ENCODE measurements at places on chromosomes 6 and 20.

DNA sequence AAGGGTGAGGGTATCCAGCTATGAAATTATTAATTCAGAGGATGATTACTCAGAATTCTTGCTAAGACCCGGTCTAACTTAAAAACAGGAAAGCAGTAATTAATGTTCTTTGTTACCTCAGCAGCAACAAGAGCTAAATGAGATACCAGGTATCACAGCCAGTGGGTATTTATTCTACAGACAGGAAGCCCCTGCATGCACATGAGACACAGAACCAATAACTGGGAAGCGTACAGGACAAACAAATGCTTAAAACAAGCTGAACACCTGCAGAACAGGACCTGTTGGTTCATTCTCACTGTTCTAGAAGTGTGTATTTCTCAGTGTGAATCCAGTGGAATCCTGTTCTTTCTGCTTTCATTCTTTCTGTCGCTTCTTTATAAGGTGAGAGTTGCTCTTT is 30.9 kb downstream of the SCML4 start:
- DNase-seq: no peak

DNA sequence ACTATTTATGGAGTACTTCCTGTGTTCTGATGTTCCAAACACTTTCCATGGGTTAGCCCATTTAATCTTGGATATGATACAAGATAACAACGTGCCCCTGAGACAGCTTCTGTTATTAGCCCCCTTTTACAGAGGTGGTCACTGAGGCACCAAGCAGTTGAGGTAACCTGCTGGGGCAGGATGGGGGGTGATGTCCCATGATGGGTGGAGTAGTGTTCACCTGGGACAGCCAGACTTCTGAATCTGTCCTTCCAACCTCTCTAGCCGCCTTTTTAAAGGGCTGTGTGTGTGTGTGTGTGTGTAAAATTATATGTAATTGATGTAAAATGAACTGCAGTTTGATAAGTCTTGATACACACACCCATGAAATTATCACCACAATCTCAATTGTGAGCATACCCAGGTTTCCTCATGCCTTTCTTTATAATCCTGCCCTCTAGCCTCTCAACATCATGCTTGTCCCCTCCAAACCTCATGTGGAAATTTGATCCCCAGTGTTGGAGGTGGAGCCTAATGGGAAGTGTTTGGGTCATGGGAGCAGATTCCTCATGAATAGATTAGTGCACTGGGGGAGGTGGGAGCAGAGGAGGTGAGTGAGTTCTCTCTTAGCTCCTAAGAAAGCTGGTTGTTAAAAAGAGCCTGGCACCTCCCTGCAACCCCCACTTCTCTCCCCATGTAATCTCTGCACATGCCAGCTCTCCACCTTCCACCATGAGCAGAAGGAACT is 39.2 kb downstream of the PLAGL2 start:
- DNase-seq: no peak

GRCh38 chr6:394641-395289 is 3.2 kb downstream of the IRF4 start:
- no peak for DNase-seq

DNA sequence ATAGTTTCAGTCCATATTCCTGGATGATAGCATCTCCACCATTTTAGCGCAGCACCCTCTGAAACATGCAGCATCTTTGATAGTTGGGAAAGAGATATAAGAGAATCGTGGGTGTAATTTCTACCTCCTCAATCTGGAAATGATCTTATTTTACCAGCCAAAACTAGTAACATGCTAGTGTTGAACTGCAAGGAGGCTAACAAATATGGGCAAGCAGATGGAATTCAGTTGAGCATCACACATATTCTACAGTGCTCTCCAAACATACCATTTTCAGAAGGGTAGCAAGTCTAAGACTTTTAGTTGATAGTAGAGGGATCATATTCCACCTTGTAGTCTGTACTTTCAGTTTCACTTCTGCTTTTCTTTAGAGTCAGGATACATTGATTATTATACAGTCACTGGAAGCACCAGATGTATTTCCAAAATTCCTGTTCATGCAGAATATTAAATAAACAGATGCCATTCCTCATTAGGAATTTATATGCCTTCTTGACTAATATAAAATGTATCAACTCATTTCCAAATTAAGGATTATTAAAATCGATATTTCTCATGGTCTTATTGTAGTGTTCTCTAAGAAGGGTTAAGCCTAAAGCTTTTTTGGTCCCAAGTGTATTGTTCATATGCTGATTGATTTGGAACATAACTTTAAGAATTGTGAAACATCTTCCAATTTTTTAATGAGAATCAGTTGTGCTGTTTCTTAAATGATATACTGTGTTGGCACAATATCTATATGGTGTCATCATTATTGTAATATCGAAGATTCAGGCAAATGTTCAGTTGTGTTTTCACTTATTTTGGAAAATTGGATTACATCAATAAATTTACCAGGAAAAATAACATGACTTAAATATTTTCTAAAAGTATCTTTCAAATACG is 362.0 kb downstream of the CENPW start:
- DNase-seq: no peak

DNA sequence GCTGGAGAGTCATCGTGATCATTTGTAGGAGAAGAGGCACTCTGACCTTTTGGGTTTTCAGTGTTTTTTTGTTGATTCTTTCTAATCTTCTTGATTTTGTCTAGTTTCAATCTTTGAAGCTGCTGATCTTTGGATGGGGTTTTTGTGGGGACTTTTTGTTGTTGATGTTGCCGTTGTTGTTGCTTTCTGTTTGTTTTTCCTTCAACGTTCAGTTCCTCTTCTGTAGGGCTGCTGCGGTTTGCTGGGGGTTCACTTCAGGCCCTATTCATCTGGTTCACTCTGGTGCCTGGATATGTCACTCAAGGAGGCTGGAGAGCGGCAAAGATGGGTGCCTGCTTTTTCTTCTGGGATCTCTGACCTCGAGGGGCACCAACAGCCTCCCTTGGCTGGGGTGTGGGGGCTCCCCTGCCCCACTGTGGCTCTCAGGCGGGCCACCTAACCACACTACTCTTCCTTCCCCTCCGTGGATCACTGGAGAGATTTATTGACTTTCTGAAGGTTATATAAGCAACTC is 21.5 kb upstream of the TMEM244 start:
- DNase-seq: no peak

GRCh38 chr20:12207875-12208274 is 290.2 kb downstream of the BTBD3 start:
- no peak for DNase-seq

- no peak for DNase-seq
These were observed 55.3 kb downstream of the EFCAB8 start for GRCh38 chr20:32914031-32914430.

GRCh38 chr6:170095273-170095981 is 195.5 kb downstream of the DLL1 start:
- no peak for DNase-seq

DNA sequence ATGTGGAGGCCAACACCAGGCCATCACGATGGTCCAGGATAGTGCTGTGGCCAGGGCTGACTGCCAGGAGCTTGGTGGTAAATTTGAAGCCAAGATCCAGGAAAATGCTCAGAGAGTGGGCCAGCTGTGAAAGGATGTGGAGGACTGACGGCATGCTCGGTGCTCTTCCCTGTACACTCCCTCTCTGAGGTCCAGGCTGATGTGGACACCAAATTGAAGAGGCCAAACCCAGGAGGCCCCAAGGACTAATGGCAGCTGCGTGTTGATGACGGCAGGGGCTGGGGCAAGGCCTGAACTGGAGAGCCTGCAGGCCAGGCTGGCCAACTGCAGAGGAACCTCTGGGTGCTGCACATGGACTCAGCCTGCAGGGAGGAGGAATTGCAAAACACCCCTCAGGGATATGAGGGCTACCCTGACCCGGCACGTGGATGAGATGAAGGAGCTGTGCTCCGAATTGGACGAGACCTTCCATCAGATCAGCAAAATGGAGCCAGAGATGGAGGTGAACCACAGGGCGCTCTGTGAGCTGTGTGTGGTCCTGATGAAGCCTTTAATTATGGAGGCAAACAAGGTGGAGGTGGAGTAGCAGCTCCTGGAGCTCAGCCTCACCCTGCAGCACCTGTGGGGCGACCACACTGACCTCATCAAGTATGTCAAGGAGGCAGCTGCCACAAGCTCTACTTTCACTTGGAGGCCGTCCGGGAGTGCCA is 6.9 kb upstream of the RAET1E start:
- DNase-seq: no peak

GRCh38 chr6:53766930-53767329 is 27.9 kb upstream of the LRRC1 start:
- DNase-seq: no peak

DNA sequence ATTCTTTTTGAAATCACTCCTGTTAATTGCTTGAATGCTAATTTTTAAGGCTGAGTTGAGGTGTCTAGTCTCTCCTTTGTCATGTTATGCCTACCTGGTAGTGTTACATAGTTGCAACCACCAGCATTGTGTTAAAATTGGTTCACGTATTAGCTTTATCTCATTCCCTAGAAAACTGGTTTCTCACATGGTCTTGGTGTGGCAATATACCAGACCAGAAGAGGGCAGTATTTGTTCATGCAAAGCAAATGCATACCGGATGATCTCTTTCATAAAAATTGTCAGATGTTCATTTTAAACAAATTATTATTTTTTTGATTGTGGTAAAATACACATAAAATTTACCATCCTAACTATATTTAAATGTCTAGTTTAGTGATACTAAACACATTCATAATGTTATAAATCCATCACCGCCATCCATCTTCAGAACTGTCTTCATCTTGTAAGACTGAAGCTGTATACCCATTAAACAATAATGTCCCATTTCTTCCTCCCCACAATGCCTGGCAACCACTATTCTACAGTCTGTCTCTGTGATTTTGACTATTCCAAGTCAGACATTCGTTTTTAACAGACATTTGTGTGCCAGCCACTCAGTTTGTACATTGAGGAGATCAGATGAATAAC is 92.8 kb downstream of the ATRN start:
- DNase-seq: no peak

DNA sequence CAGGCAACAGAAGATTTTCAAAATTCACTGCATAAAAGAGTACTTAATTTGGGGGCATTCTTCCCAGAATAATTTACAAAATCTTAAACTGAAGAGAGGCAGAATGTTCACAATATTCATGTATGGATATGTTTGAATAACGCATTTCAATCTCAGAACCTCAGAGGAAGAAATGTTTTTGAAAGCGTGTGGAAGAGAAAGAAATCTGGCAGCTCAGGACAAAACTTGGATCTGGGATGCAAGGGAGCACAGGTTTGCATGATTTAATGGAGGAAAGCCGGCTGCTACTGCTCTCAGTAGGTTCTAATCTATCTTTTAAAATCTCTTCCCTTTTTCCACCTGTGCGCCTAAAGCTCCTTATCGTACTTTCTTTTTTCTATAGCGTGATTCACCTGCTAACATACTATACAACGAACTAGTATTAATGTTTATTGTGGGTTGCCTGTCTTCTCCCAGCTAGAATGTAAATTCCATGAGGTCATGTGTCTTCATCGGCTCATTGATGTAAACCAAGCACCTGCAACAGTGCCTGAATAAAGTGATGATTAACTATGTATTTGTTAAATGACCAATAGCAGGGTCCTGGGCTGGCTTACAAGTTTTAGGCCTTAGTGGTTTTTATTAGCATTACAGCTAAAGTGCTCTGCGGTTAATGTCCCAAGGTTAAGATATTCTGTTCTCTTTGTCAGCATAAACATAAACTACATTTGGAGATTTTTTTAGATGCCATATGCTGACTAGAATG is 15.3 kb downstream of the PRL start:
- no peak for DNase-seq

DNA sequence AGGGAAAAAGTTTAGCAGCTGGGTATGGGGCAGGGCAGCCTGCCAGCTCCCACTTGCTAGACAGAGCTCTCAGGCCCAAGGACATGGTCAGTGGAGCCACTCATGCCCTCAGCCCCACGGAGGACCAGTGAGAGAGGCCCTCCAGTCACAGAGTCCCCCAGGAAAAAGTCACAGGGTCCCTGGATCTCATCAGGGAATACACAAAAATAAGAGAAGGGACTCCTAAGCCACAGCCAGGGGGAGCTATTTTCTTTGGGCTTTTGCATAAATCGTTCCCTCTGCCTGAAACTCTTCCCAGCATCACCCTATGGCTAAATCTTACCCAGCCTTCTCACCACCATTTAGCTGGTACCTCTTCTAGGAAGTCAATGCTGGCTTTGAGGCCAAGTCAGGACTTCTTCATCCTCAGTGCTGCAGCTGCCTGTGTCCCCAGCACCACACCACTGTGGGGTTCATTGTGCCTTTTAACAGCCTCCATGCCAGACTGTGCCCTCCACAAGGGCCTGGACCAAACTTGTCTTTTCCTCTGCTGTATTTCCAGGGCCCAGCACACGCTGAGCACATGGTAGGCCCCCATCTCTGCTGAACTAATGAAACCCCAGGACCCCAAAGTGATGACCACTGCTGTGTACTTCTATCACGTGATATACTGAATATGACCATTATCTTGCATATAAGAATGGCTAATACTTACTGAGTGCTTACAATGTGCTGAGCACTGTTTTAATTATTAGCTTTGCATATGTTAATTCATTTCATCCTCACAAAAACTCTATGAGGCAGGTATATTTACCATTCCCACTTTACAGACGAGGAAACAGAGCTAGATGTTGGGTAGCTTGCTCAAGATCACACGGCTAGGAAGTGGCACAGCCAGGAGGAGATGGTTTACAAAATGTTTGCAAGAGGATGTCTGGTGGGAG is 2.0 kb downstream of the ZNF335 start:
- DNase-seq: no peak

- DNase-seq: no peak
These were observed 271.7 kb upstream of the CHD6 start for GRCh38 chr20:41889844-41890224.

- DNase-seq: no peak
These were observed 68.3 kb upstream of the FRMD1 start for GRCh38 chr6:168147205-168147738.

DNA sequence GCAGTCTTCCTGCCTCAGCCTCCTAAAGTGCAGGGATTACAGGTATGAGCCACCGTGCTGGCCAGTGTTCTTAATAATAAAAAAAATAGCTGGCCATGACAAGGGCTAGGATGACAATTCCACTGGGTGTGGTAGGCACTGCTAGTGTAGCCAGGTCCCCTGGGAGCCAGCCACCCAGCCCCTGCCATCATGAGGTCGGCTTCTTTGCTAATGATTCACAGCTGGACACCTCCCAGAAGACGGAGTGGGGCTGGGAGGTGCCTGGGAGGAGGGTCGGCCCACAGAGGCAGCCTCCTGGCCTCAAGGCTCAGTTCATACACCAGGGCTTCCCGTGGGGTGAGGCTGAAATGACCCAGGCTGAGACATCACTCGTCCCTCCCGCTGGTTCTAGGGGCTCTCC is 230.4 kb downstream of the TAF4 start:
- no peak for DNase-seq

Measured in epithelial cell of proximal tubule (primary cell).